ENCODE measurements at places on chromosomes 2 and 18. TPM values are rescaled to one million over a fixed set of nuclear protein-coding genes. Genes with fewer than 3 reads are reported as not detected.

TCF23 gene
- not detected for total RNA-seq

RBM44 gene
- 5.3 TPM for total RNA-seq

GRCh38 chr2:189623049-189623448 is 38.2 kb upstream of the ASNSD1 start:
- DNase-seq, result no peak

DNA sequence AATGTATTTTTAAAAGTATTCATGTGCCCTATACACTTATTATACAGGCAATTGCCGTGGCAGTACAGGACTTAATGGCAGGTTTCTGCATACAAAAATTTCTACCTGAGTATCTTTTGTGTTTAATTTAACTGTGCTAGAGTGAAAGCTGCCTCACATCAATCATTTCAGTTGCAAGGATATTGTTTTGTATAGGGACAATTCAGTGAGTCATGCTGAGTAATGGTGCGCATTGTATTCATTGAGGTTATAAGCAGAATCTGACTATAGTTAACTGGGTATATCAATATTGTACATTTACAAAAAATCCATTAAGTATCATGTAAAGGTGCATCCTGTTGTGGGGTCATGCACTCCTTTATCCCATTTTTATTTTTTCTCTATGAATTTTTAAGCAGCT is 121.5 kb downstream of the GCA start:
- no peak for DNase-seq

DNA sequence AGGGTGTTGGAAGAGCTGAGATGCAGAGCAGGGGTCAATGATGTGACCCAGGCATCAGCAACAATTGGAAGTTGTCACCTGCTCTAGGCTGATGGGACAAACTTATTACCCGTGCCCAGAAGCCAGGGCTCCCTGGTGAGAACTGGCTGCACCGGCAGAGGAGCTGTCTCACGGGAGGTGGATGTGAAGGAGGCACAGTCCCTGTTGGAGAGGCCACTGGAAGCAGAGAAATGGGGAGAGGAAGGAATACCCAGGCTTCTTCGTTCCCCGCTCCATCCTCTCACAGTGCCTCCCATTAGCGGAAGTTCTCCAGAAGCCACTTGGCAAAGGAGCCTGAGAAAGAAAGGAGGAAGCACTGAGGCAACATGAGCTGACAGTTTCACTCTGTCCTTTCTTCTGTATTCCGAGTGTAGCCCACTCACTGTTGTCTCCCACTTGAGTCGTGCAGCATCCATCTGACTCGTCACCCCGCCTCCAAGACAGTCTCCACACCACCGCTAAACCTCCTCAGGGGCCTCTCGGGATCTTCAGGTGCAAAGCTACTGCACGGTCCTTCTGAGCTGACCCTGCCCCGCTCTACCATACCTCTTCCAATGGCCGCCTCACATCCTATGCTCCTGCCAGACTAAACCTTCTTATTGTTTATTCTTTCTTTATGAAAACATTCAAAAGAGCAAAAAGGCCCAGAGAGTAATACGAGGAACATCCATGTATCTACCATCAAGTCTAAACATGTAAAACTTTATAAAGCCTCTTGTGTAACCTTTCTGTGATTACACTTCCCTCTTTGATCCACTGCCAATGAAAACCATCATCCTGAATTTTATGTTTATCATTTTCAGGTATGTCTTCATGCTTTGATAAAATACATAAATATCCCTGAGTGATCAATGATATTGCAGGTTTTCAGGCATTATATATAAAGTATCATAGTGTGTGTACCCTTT is 19.1 kb upstream of the AFTPH start:
- DNase-seq, result no peak

GRCh38 chr2:39821871-39822270 is 42.8 kb upstream of the THUMPD2 start:
- no peak for DNase-seq

Data from frontal cortex (tissue), 4 donors.